GM06990 (cell line): ENCODE measurements at places on chromosomes 12 and 14.
A peak's percentile ranks its signal among the peaks of the same experiment; 100 is the strongest.

GRCh38 chr14:75491376-75491978 lies 30.8 kb upstream of the BATF start:
- DNase-seq, result no peak

- no peak for DNase-seq
Measured at GRCh38 chr14:56846970-56847930, 37.0 kb upstream of the OTX2 start.

- no peak for DNase-seq
Measured at GRCh38 chr14:93039649-93040315, 75.9 kb downstream of the ITPK1 start.

DNA sequence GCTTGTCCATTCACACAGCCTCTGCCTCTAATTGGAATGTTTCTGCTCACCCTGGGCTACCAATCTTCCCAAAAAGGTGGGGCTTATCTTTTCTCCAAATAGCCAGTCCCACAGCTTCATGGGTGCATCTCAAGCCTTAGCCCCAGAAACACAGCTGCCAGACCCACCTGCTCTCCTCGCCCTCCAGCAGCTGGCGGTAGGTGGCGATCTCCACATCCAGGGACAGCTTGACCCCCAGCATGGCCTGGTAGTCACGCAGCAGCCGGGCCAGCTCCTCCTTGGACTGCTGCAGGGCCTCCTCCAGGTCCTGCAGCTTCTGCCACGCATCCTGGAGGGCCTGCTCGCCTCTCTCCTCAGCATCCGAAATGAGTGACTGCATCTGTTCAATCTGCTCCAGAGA lies 11.1 kb downstream of the KRT77 start:
- DNase-seq, result no peak

DNA sequence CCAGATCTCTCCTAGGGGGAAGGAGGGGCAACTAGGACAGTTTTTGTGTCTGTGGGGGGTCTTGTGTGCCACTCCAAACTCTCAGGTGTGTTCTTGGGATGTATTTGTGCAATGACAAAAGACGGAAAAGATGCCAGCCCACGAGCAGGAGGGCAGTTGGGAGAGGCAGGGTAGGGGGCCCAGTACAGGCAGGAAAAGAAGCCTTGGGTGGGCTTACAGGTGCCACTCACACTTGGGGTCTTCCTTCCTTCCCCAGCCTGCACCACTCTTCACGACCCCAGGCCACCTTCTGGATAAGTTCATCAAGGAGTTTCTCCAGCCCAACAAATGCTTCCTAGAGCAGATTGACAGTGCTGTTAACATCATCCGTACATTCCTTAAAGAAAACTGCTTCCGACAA lies 24.4 kb downstream of the OAS2 start:
- no peak for DNase-seq

- DNase-seq, result no peak
Measured at GRCh38 chr12:89160716-89161123, 191.6 kb downstream of the DUSP6 start.

- no peak for DNase-seq
Measured at GRCh38 chr12:52369211-52369610, 1.9 kb upstream of the KRT85 start.

GRCh38 chr12:87171356-87171755 lies 857.8 kb downstream of the C12orf50 start:
- DNase-seq, result no peak

DNA sequence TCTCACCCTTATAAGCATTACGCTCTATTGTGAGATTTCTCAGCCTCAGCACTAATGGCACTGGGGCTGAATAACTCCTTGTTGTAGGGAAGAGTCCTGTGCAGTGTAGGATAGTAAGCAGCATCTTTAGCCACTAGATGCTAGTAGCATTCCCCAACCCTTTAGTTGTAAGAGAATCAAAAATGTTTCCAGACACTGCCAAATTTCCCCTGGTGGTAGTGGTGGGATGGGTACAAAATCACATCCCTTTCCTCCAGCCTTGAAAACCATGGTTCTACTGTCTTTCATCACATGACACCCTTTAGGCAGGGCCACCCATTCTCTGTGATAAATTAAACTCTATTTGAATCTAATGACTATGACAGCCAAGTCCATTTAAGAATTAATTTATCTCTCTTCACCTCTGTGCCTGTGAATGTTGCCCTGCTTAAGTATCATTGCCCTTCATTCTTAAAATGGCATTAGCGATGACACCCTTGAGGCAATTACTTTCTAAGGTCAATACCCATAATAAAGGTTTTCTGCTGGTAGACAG lies 199.4 kb downstream of the ANO4 start:
- no peak for DNase-seq

GRCh38 chr14:70699646-70700045 lies 57.9 kb downstream of the TTC9 start:
- no peak for DNase-seq

GRCh38 chr14:99322731-99323599 lies 51.0 kb upstream of the BCL11B start:
- no peak for DNase-seq

DNA sequence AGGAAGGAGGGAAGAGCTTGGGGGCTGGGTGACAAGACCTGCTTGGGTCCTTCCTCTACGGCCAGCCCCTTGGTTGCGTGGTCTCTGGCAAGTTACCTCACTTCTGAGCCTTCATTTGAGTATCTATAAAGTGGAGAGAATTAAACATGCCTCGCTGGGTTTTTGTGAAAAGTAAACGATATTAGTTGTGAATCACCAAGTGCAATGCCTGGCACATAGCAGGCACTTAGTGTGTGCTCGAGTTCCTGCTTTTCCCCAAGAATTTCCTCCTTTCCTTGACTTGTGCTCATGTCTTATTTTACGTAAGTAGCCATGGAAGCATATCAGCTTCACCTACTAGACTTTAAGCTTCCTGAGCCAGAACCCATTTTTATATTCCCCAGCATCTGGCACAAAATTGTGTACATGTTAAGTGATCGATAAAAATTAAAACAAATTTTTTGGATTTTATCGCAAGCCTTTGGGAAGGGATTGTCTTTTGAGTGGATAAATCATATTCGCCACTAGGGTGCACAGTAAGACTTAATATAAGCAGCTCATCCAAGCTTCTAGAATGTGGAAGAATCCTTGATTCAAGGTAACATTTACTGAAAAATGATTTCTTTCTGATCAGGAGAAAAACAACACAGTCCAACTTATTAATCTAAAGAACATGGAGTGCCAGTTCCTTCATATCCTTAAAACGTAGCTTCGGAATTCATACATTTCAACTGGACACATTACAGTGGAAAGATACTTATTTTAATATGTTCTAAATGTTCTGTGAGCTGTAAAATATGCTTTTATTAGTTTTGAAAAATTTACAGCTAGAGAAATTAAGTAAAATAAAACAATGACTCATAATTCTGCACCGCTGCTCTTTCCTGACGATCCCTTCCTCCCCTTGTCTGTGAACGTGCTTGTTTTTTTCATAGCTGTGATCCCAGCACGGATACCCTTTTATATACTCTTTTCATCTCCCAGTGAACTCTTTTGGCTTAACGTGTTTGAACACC lies 62.0 kb downstream of the SLC25A47 start:
- no peak for DNase-seq

DNA sequence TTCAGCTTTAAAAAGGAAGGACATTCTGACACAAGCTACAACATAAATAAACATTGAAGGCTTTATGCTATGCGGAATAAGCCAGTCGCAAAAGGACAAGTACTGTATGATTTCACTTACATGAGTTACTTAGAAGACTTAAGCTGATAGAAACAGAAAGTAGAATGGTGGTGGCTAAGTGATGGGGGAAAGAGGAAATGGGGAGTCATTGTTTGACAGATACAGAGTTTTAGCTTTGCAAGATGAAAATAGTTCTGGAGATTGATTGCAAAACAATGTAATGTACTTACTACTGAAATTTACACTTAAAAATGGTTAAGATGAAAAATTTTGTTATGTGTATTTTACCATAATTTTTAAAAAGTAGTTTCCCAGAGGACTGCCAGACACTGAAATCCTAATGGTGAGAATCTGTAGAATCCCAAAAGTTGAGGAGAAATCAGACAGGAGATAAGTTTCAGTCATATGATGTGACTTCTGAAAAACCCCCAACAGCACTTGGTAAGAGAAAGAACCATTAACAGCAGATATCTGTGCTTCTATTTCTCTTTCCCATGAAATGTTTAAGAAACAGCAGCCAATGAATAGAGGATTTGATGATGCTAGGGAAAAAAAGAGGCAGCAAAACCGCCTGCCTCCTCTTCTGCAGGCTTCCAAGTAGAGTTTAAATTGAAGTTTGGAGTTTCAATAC lies 16.6 kb upstream of the CLEC2A start:
- peak; percentile 28 for DNase-seq

GRCh38 chr12:12722435-12723148 lies 5.4 kb downstream of the CDKN1B start:
- peak; percentile 47 for DNase-seq

GRCh38 chr14:47065326-47065725 lies 413.7 kb upstream of the RPL10L start:
- no peak for DNase-seq

DNA sequence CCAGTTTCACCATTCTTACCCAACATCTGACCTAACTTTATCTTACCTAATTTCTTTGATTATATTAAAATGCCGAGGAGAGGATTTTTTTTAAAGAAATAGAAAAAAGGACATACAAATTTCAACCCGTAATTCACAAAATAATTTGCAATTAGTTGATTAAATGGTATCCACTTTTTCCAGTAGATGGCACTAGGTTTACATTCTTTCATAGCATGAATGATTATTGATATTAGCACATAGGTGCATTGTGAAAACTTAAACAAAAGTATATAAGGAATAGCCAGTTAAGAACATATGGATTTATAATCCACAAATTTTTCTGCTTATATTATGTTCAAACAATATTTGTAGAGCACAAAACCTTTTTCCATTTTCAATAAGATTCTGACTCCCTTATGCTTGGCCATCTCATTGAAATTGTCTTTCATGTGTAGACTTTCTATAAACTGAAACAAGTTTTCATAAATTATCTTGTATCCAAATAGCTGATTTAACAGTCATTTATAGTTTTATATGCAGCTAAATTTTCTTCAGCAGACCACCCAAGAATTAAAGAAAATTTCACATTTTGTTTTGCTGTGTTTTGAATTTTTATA lies 35.3 kb downstream of the MSRB3 start:
- DNase-seq, result no peak

DNA sequence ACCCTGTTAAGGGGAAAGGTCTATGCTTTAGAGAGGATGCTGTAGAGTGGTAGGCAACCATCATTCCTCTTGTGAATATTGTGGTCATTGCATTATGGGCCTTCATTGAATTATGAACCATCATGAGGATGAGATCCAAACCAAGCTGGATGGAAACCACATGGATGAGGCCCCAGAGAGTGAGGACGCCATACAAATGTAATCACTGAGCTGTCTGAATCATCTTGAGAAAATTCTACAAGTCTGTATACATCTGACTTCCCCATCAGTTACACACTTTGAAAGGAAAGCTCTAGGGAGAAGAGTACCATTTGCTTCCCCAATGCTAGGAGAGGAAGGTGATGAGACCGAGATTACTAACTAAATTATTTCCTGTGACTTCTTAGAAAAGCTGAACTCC lies 172.9 kb downstream of the CACNA1C start:
- DNase-seq, result no peak

DNA sequence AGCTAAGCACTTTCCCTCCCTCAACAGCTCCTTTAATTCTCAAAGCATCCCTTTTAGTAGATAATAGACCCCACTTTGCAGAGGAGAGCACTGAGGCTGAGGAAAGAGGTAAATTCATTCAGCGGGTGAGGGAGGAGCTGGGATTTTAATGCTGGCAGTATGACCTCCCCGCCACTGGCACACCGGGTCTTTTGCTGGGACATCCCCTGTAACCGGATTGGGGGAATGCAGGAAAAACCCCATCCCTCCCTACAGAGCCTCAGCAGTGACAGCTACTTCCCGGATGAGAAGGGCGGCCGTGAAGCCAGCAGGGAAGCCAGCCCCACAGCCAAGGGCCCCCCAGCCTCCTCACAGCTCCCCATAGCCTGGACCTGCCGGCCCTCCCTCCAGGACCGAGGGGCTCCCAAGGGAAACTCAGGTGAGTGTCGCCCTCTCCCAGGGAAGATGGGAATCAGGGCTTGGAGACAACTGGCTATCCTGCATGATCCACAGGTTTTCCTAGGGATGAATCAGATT lies 12.1 kb downstream of the ZBTB39 start:
- no peak for DNase-seq

DNA sequence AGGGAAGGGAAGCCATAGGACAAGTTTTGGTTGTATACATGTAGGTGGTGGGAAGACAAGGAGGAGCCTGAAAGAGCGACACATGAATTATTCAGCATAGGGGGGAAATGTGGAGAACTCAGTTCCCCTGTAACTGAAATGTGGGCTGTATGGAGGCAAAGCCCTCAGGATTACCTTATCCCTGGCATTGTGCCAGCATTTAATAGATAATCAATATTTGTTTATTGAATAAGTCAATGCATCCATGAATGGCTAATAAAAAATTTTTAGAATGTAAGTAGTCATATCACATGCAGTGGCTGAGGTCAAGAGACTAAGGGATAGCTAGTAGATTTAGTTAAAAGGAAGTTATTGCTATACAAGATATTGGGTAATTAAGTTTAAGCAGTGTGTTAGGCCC lies 232.4 kb downstream of the SNAPC1 start:
- DNase-seq, result no peak

DNA sequence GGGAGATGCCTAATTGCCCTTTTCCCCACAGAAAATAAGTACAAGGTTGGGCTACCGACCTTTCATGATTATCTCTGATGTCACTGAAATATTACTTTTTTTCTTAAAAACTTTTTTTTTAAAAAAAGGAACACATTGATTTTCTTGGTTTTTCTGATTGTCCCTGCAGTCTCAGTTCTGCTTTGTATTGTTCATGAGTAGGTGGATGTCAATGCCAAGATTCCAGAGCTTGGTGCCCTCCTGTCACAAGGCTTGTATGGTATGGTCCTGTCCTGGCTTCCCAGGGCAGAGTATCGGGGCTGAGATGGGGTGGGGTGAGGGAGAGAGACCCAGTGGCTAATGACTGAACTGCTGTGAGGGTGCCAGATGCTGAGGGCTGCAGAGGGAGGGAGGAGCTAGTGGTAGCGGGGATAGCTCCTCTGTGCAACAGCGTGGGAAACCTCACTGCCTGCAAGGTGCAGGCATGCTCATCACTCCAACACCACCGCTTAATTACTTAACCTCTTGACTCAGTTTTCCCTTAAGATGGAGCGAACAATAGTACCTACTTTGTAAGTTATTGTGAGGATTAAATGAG lies 4.4 kb upstream of the CTDSP2 start:
- no peak for DNase-seq
